Fibroblast of mammary gland (primary cell): ENCODE measurements at places on chromosomes 2 and 18.

- no peak for DNase-seq
Measured at GRCh38 chr2:46610021-46610420, 130.7 kb downstream of the TMEM247 start.

GRCh38 chr2:85611705-85612587, at the start of gene C2orf68:
Gene C2orf68, minus strand, starts transcription at chr2:85612066. Its CDS starts 82 bp downstream, at chr2:85611984.
- DNase-seq, result peak; percentile 78

DNA sequence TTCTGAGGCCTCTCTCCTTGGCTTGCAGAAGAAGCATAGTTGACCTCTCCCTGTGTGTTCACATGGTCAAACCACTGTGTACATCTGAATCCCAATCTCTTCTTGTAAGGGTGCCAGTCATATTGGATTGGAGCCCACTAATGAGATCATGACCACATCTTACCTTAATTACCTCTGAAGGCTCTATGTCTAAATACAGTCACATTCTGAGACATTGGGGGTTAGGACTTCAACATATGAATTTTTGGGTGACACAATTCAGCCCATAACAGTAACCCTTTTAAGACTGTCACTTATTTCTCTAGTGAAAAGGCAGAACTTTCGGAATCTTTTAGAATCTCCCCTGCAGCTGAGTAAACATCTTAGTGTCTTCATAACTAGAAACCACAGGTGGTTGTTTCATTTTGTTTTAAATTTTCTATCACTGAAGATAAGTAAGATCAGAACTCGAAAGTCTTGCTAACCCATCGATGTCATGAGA, 33.3 kb downstream of the BMP10 start:
- peak; percentile 48 for DNase-seq

DNA sequence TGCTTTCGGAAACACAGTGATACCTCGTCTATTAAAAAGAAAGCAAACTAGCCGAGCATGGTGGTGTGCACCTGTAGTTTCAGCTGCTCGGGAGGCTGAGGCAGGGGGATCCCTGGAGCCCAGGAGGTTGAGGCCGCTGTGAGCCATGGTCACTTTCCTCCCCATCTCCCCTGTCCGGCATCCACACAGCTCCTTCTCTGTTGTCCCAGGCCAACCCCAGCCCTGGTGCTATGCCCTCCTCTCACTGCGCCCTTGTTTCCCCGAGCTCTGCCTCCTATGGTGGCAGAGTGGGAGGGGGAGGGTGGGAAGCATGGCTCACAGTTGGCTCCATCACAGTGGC, 15.4 kb downstream of the RTP5 start:
- DNase-seq, result no peak

GRCh38 chr2:71667256-71668182, 214.2 kb downstream of the DYSF start:
- DNase-seq, result no peak

- no peak for DNase-seq
Measured at GRCh38 chr2:143223556-143223955, 94.3 kb downstream of the ARHGAP15 start.

DNA sequence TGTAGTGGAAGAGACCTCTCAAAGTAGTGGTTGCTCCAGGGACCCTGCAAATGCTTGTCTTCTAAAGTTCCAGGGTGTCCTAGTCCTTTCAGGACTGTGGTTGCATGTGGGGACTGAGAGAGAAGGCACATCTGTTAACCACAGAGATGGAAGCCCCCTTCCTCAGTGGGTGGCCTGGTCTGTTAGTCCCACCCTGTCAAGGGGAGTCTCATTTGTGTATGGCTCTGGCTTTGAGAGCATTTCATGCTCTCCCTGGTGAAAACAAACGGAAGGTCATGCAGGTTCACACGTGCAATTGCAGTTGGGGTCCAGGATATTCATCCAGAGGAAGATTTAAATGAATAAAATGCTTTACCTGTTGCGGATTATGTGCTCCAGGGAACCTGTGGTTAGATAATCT, 219.6 kb downstream of the PRKCE start:
- no peak for DNase-seq

DNA sequence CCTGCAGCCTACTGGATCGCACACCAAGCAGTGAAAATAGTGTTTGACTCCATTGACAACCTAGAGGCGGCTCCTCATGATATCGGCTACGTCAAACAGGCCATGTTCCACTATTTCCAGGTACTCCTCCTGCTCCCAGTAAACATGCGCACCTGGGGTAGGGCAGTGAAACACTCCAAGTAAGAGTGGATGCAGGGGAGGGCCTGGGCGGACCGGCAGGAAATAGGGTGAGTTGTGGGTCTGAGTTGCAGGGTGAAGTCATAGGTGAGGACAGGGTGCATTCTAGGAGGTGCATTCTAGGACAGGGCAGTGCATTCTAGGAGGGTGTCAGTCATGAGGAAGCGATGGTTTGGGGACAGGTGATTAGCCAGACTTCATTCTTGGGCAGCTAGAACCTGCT, 5.0 kb downstream of the NAGK start:
- DNase-seq, result no peak

DNA sequence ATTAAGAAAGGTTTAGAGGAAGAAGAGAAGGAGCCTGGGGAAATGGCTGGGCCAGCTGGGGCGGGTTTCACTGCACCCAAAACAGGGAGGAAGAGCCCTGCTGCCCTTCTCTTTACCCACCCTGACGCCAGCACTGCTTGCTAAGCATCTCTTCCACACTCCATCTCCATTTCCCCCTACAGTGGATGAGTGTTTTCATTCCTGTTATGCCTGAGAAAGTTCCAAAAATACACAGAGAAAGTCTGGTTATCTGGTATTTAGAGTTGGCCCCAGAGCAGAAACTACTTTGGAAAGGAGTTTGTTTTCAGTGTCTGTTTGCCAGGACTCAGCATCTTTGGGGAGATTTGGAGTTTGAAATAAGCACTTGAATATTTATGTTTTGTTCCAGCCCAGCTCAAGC, 451.0 kb downstream of the SLC4A3 start:
- peak; percentile 49 for DNase-seq

DNA sequence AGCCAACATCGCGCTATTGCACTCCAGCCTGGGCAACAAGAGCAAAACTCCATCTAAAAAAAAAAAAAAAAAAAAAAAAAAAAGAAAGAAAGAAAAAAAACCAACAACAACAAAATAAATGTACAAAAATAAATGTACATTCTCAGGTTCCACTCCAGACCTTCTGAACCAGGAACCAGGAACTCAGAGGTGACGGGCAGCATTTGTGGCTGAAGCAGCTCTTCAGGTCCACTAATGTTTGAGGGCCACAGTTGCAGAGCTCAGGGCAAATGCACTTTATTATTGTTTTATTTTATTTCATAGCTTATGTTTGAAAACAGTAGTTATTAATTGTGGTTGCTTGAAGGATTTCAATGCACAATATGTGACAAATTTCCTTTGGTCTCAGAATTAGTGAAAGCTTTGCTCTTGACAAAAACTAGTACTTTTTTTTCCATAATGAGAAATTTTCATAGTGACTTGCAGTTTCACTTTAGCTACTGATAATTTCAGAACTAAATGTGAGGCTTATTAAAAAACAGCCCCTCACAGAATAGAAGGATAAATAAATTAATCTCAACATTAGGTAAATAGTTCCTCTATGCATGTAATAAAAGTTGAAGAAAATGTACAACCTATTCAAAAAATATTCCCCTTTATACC, 378.4 kb upstream of the SPHKAP start:
- no peak for DNase-seq

DNA sequence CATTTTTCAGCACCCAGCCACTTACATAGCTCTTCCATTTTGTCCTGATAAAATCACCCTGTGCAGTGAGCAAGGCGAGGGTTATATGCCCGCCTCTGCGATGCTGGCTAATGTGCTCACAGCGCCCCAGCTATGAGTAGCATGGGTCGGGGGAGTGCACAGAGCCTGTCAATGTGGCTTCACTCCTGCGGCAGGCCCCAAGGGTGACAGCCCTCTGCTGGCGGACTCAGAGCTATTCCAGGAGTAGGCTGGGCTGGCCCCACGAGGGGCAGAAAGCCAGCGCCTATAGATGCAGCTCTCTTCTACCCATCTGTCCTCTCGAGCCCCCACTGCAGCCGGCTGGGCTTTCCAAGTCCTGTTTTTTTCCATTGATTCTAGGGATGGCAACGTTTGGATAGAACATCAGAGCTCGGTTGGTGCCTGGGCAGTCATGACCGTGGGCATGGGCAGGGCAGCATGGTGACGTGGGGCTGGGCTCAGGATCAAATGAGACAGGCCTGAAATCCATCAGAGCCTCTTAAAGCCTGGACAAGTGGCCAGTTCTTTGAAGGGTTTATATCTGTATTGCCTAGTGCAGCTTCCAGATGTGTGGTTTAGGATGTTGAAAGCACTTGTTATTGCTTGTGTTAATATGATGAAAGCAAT, 134.7 kb downstream of the MCFD2 start:
- no peak for DNase-seq

DNA sequence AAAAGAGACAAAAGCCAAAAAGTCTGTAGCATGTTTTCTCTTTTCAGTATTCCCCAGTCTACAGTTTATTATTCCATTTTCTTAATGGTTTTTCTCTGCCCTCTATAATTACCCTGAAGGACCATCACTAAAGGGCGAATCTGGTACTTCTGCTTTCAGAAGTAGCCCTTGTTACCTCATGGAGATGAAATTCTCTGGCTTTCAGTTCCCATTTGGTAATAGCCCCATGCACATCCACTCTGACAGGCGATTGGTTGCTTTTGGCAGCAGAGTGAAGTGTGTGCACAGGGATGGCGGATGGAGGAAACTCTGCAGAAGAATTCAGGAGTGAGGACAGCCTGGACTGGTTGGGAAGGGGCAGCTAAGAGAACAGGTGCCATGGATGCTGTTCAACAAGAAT, 66.3 kb upstream of the NABP1 start:
- DNase-seq, result no peak

GRCh38 chr2:216235896-216236295, 126.7 kb downstream of the XRCC5 start:
- no peak for DNase-seq

GRCh38 chr2:65443509-65444186, 11.2 kb upstream of the SPRED2 start:
- DNase-seq, result no peak

DNA sequence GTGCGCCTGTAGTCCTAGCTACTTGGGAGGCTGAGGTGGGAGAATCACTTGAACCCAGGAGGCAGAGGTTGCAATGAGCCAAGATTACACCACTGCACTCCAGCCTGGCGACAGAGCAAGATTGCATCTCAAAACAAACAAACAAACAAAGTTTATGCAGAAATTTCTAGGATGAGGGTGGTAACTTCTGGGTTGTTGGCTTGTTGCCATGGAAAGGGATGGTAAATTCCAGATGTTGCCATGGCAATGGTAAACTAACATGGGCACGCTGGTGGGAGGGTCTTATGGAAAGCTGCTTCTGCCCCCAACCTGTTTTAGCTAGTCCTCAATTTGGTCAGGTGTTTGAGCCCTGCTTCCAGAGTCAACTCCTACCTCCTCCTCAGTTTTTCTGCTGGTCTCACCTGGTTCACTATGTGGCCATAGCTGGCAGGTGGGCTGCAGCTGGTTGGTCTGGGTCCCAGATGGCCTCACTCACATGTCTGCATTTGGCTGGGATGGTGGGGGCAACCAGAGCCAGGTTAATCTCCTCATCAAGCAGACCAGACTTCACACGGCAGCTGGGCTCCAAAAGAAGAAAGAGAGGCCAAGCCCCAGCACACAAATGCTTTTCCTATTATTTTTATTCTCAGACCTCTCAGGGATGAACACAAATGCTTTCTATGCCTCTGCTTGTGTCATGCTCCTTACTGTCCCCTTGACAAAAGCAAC, 26.6 kb upstream of the TEX44 start:
- no peak for DNase-seq
